NCI-H2171 treated with DMSO at 0.1 percent for 48 hours (cell line): ENCODE measurements at places on chromosomes 16 and 17.

DNA sequence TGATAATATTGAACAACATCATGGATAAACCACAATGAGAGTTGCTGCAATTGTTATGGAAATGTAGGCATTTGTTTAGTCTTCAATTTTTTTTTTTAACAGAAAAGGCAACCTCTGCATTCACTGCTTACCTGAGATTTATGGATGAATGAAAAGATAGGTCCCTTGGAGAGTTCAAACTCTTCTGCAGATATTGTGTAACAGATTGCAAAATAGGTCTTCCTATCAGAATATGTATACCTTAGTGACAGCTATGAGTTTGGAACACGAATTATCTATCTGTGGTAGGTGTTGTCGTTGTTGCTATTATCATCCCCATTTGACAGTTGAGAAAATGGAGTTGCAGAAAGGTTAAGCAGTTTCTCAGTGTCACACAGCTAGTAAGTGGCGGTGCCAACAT, 1.2 kb upstream of the KCNJ16 start:
- no peak for DNase-seq

- no peak for DNase-seq
Measured at GRCh38 chr16:20853981-20854620, 46.1 kb downstream of the DCUN1D3 start.

GRCh38 chr17:50355701-50356341, 9.9 kb downstream of the XYLT2 start:
- DNase-seq: no peak

GRCh38 chr17:37475731-37476420, 13.8 kb upstream of the DUSP14 start:
- no peak for DNase-seq

- DNase-seq: no peak
Measured at GRCh38 chr16:54568906-54569807, 282.6 kb upstream of the IRX3 start.

DNA sequence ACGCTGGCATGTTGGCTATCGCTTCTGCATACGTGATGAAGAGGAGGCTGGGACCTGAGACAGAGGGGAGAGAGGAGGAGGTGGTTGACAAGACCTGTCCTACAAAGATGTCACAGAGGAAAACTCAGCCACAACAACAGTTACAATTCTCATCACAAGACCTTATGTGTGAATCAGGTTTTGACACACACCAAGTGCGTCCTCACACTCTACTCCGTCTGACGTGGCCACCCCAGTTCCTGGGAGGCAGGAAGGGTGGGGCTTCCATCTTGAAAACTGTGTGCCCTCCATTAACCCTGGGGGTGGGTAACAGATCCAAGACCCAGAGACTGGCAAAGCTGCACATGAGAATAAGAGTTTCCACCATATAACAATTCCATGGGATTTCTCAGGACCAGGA, 24.1 kb downstream of the SLC6A4 start:
- DNase-seq: no peak

DNA sequence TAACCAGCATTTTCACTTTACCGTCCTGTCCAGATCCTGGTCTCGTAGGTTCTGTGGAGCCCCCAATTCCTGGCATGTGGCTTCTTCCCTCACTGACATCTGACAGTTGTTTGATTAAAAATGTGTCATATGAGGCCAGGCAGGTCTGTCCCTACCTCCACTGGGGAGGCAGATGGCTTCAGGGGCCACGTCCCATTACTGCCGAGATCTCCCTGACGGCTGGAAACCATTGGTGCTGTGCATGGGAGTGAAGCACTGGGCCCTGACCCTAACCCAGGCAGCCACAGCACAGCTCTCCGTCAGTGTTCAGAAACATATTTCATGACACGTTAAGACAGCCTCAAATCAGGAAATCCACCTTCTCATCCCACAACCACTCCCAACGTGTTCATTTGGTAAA, 77.5 kb downstream of the GNAO1 start:
- no peak for DNase-seq

DNA sequence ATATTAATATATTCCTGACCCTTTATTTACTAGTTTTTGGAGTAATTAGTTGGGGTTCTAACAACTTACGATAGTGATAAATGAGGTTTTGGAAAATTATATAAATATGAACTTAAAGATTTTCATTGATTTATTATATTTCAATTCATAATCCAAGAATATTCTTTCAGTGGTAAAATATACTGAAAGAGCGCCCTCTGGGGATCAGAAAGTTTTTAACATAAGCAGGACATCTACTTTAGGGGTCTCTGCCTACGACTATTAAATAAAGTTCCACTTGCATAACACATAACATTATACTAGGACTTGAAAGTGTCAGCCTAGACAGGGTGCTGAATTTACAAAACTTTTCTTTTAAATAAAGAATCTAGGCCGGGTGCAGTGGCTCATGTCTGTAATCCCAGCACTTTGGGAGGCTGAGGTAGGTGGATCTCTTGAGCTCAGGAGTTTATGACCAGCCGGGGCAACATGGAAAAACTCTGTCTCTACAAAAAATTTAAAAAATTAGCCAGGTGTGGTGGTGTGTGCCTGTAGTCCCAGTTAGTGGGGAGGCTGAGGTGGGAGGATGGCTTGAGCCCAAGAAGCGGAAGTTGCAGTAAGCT, 15.6 kb downstream of the RFWD3 start:
- peak; percentile 8 for DNase-seq

GRCh38 chr16:53892155-53892554, 188.2 kb downstream of the FTO start:
- peak; percentile 54 for DNase-seq

- DNase-seq: no peak
Measured at GRCh38 chr16:62249069-62249468, 212.8 kb upstream of the CDH8 start.

DNA sequence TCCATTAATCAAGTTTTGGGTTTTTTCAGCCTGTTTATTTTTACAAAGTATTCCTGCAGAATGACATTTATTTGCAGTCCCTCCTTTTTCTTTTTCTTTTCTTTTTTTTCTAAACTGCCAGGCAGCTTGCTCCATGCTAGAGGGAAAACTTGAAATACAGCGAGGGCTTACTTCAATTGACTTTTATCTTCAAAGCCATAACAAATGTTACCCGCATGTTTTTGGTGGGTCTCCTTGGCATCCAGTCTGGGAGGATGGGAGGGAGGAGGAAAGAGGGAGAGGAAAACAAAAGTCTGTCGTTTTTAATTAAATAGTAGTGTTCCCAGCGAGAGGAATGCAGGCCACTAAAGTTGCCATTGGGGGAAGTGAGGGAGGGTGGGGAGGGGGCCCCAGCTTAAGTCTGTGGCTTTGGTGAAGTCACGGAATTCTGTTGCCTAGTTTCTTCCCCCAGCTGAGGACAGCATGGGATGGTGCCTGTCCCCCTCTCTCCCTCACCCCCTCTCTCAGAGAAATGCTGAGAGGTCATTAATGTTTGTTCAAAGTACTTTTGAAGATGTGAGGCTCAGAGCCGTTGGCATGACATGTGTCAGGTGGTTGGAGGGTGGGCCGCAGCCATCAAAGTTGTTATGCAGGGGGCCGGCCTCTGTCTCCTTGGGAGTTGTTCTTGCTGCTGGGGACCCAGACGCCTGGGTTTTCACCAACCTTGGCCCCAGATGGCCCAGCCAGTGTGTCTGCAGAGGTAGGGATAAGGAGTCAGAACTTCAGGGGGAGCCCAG, 2.9 kb downstream of the NKD1 start:
- no peak for DNase-seq

GRCh38 chr16:30721606-30722005, 22.6 kb downstream of the SRCAP start:
- DNase-seq: peak; percentile 24

- no peak for DNase-seq
Measured at GRCh38 chr16:48113471-48113870, 42.3 kb downstream of the ABCC12 start.

DNA sequence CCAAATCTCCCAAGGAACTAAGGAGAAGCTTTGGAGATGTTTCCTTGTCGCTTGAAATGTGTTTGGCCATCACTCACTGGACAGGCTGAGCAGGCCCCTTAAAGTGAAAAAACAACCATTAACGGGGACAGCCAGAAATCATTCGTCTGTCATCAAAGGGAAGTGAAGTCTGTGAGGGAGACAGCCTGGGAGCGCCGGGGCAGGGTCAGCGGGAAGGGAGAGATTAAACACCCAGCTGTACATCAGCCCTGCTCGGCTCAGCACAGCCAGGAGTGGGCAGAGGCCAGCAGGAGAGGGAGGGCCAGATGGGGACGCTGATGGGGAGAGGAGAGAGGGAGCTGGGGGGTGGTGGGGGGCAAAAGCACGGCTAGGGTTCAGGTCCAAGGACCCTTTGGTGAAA, 105.1 kb downstream of the SDK2 start:
- no peak for DNase-seq

DNA sequence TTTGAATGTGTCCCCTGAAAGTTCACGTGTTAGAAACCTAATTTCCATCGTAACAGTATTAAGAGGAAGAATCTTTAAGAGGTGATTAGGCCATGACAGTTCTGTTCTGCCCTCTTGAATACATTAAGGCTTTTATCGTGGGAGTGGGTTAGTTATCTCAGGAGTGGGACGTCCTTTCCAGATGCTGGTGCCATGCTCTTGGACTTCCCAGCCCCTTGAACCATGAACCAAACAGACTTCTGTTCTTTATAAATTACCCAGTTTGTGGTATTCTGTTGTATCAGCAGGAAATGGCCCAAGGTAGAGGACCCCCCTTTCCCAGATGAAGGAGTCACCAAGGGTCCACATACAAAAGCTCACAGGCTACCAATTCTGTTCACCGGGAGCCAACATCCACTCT, 10.1 kb downstream of the GTF3C1 start:
- no peak for DNase-seq

GRCh38 chr17:38881600-38882191, 11.8 kb downstream of the LASP1 start:
- DNase-seq: no peak
